ENCODE measurements at places on chromosomes 16 and 17.

DNA sequence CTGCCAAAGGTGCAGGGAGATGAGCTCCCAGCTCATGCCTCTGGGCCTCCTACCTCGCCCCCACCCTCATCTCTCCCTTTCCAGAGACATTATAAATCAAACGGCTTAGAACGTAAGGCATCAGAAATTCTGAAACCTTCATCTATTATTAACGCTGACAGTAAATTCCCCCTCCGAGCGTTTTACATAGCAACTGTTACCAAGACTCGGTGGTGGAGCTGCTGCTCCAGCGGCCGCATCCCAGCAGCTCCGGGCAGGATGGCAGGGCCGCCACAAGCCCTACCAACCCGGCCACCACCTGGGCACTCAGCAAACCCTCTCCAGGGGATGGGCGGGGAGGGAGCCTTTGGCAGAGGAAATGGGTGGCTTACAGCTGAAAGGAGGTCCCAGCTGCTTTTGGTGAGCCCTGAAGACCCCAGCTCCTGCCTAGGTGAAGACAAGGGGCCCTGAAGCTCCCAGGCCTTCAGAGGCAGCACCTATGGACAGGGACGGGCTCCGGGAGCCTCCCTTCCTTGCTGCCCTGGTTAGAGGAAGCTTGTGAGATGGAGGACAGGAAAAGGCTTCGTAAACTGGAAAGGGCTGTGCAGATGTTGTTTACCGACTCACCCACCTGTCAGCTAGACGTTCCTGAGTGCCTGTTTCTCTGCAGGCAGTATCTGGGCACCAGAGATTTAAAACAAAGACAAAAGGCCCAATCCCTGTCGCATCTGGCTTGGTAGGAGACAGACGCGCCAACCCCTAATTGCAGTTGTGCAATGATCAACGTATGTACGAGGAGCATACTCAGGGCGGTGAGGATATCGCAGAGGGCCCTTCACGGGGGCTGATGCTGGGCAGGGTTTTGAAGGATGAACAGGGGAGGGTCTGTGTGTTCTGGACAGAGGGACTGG is 76.9 kb downstream of the RAI1 start:
- DNase-seq = no peak

DNA sequence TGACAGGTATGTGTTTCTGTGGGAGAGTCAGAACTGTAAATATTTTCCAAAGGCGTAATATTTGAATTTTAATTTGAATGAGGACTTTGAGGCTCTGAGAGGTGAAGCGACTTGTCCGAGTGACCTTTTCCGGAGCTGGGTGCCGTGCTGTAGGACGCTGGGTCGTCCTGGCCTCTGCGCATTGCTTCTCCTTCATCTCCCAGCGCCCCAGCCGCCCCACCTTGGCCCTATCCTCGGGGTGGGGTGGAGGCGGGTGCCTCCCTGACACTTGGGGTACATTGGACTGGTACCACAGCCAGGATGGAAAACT is 147.8 kb downstream of the SPECC1 start:
- DNase-seq = no peak

DNA sequence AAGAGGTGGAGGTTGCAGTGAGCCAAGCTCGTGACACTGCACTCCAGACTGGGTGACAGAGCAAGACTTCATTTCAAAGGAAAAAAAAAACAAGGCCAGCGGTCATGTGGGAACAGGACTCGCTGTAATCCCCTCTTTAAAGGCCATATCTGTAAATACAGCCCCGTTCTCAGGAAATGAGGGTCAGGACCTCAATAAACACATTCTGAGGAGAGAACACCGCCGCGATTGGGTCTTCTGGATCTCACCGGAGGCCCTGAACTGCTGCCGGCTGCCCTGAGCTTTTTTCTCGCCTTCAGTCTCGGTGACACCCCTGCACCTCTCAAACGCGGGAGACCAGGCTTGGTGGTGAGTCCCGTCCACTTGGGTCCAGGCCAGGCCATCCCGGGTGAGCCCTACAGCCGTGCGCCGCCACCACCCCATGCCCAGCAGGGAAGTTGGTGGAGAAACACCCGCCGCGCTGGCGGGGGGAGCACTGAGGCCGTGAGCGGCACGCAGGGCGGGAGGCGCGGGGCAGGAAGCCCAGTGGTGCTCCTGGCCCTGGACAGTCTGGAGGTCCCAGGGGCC is 28.4 kb downstream of the SLC25A10 start:
- no peak for DNase-seq

DNA sequence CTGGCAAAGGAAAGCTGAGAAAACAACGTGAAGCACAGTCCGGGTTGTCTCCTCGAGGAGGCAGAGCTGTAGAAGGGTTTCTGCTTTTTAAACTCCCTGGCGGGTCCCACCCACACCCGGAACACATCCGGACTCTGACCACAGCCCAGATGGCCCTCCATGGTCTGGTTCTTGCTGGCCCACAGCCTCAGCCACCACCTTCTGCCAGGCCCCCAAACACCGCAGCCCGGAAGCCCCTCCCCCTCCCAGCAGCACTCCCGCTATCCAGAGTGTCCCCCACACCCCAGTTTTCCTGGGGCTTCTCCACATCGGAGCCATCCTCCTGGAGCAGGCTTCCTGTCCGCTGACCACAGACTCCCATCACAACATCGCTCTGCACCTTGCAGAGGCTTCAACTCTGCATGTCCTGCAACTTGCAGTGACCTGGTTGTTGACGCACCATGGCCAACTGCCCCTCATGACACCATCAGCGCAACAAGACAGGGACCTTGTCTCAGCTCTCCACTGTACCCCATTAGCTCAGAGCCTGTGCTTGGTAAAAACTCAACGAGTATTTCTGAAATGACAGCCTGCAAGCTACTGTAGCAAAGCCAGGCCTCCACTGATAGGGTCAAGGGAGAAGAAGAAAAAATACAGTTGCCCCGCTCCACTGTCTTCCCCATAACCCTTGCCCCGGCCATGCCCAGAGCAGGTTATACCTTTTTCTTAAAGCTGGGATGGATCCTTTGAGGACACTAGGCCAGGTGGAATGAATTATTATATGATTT is 129.8 kb downstream of the C16orf78 start:
- no peak for DNase-seq

DNA sequence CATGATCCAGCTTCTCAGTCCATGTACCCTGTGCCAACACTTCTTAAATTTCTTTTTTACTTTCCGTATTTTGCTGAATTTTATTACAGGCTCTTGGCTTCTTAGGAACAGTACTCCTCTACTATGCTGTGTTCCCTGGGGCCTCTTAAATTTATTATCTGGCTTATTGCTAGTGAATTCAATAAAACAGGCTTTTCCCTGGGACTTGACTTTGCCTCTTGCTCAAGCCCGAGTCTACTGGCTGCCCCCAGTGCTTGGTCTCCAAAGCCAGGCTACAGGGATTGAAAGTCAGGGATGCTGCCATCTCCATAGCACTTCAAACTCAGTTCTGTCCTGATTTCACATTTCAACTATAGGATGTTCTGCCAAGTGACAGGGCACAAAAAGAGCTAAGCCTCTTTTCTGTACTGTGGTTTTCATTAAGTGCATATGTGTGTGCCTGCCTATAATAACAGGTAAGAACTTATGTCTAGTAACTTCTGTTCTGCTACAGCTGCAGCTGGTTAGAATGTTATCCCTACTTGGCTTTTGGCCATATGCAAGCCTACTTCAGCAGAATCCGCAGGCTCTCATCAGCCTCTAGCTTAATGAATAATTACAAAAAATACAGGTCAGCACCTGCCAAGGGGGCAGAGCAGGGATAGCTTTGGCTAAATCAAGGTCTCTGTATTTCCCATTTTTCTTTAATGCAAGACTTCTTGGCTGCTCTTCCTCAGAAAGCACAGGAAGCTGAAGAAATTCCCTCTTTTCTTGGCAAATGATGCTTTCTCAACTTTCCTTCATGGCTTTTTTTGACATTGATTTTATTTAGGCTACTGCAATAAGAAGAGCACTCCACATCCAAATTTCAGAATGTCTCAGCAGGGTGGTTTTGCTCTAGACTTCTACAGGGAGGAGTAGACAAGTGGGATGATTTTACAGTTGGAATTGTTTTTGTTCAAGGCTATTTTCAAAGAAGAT is 8.2 kb downstream of the FAM20A start:
- no peak for DNase-seq

GRCh38 chr17:20154286-20155000 is 145.3 kb downstream of the SPECC1 start:
- DNase-seq = no peak

DNA sequence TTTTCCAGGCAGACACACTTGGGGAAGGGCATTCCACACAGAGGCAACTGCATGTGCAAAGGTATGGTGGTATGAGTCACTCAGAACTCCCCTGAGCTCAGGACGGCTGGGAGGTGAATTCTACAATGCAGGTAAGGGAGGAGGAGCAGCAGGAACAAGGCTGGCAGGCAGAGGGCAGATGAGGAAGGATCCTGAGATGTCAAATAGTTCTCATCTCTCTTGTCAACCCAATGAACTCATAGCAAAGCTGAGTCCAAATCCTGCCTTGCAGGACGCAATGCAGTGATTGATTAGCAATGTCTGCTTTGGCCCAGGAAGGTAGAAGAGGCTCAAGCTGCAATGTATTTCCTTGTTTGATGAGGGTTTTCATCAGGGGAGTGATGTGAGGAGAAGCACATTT is 243.5 kb downstream of the XYLT1 start:
- DNase-seq = no peak

- no peak for DNase-seq
Observed at GRCh38 chr16:50316102-50316847, 49.9 kb downstream of the ADCY7 start.
